ENCODE measurements at places on chromosomes 13 and 19. TPM values are rescaled to one million over a fixed set of nuclear protein-coding genes. Genes with fewer than 3 reads are reported as not detected.

GRCh38 chr19:49727217-49728030 lies 35.7 kb downstream of the TSKS start:
- no peaks in the 10 kb centered on the region for H3K4me1 ChIP-seq
- no peak overlapping the region for H3K27ac ChIP-seq
- H3K4me3 ChIP-seq: no peak overlapping the region
- H3K27me3 ChIP-seq: no peaks in the 10 kb centered on the region
- no peaks in the 10 kb centered on the region for H3K36me3 ChIP-seq
- no peak for DNase-seq

The CRLF1 gene
- total RNA-seq: 305 TPM

- H3K27me3 ChIP-seq: no peaks in the 10 kb centered on the region
- DNase-seq: no peak
- H3K36me3 ChIP-seq: no peaks in the 10 kb centered on the region
- no peak overlapping the region for H3K4me3 ChIP-seq
- H3K4me1 ChIP-seq: no peaks in the 10 kb centered on the region
Observed at GRCh38 chr13:45875951-45876350, 24.4 kb upstream of the SIAH3 start.

The THSD8 gene
- total RNA-seq: 45.2 TPM
